ENCODE measurements at places on chromosomes 2 and 18.

- peak; percentile 38 for DNase-seq
These were observed 323.2 kb downstream of the PLCL1 start for GRCh38 chr2:198127627-198128026.

DNA sequence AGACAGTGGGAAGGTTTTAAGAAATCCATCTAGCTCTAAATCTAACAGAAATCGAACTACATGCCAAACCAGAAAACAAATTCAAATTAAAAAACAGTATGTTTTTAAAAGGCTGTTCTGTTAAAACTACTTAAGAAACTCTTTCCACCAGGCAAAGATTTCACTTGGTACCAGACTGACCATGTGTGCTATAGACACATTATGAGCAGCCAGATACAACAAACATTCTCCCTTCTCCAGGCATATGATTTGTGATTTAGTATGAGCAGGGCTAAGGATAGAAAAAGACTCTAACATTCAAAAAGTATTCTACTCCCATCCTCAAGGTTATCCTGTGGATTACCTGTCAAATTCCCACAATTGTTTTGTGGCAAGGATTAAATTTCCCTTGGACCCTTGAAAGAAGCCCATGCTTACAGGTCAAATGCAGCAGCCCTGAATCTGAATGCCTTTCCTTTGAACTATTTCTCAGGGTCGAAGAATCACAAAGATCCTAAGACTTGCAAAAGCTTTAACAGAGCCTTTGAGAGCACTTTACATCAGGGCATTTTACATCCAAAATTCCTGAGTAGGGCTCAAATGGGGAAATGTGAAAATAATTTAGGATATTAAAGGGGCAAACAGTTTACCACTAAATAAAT is 42.5 kb upstream of the TTC32 start:
- DNase-seq, result no peak

GRCh38 chr2:206031162-206031784 is 54.7 kb downstream of the INO80D start:
- DNase-seq, result no peak

DNA sequence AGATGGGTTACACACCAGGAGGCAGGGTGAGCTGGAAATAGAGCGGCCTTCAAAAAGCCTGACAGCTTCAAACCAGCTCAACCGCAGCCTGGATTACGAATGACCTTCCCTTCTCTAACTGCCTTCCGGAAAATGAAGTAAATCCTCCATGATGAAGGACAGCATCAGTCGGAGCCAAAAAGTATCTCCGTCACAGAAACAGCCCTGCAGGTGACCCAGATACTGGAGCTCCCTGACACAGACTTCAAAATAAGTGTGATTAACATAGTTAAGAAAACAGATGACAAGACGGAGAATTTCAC is 10.3 kb upstream of the CIB4 start:
- DNase-seq, result no peak

- no peak for DNase-seq
These were observed 145.4 kb downstream of the RTN4 start for GRCh38 chr2:54904836-54905235.

GRCh38 chr2:173982182-173982714 is 17.1 kb upstream of the SP3 start:
- DNase-seq, result no peak

- no peak for DNase-seq
These were observed 4.5 kb downstream of the ITM2C start for GRCh38 chr2:230868947-230869913.

DNA sequence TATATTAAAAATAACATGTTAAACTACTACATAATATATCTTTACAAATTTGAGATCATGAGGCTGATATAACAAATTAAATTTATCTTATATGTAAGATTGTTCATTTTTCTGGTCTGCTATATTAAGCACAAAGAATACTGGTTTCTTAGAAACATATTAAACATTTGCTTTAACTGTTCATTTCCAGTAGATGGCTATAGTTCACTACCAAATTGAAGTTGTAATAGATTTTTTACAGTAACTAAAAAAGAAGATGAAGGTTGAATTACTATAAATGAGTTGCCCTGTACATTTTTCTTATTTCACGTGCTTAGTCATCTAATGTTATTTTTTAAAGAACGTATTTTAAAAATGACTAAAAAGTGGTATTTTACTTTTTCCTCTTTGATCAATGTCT is 57.0 kb downstream of the ZNF407 start:
- no peak for DNase-seq

- no peak for DNase-seq
These were observed 65.3 kb upstream of the EPB41L5 start for GRCh38 chr2:119947535-119947934.

DNA sequence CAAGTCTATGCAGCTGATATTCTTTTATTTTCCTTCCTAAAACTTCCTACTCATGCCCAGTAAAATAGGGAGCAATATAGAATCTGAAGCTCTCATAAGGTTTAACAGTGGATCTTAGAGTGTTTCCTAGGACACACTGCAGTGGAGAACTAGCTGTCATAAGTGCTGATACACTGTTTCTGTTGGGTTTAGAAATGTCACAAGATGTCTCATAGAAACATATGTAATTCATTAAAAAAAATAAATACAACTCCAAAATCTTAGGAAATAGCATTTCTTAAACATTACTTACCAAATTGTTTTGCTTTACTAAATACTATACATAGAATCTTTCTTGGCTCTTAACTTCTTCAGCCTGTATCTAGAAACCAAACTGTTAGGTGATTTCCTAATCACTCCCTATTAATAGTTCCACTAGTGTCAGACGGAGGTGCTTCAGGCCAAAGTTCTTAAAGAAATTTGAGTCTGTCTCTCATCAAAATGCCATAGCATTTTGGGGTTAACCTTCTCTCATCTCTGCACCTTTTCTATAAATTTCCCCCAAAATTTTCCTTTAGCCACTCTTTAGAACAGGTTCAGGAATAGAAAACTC is 93.7 kb downstream of the CERKL start:
- DNase-seq, result no peak

DNA sequence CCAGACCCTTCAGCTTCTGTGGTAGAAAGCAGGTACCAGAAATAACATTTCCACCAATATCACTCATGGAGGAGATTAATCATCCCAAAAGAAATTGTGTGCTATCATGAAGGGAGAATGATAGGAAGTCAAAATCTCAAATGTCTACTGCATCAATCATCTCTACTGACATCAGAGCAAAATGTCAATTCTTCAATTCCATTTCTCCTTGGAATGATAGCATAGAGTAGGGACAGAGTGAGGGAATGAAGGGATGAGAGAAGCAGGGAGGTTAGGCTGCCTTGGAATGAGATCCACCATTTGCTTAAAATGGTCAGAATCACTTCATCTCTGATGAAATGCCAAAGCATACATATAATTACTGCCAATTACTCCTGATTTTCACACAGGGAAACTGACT is 371.8 kb upstream of the ACVR2A start:
- DNase-seq, result no peak

DNA sequence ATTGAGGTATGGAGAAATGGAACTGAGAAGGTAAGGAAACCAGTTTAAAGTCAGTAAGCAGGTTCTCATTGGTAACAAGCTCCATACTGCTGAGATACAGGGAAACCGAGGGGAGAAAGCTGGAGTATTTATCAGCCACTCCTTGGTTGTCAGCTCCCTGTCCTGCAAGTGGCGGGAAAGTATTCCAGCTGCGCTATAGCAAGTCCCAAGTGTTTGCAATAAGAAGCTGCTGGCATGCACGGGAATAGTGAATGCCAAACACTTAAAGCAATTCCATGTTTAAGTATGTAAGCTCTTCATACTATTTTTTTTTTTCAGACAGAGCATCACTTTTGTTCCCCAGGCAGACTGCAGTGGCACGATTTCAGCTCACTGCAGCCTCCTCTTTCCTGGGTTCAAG is 1601.1 kb downstream of the SUCLG1 start:
- no peak for DNase-seq

GRCh38 chr2:68387408-68388350 is 22.6 kb downstream of the PLEK start:
- DNase-seq, result peak; percentile 79

- DNase-seq, result no peak
These were observed 184.8 kb downstream of the NR4A2 start for GRCh38 chr2:156147594-156148330.

DNA sequence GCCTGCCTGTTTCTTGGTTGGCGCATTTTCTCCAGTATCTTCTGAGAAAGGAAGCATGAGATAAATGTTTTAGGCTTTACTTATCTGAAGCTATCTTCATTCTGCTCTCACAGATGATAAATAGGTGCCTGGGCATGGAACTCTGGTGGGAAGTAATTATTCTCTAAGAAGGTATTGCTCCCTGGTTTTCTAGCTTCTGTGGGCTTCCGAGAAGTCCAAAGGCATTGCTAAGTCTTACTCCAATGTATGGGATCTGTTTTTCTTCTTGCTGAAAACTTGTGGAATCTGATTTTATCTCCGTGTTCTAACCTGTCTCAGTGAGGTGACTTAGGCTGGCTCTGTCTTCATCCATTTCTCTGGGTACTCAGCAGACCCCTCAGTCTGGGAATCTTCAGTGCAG is 224.4 kb upstream of the HS6ST1 start:
- no peak for DNase-seq

DNA sequence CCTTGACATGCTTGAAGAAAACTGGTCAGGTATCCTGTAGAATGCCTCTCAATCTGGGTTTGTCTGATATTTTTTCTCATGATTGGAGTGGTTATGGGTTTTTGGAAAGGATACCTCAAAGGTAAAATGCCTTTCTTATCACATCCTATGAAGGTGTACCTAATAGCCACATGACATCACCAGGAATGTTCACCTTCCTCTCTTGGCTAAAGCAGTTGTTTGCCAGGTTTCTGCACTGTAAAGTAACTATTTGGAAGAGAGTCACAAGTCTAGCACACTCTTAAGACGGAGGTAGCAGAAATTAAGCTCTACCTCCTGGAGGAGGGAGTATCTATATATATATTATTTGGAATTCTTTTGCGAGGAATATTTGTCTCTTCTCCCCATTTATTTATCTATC is 17.9 kb upstream of the MIB1 start:
- no peak for DNase-seq

- no peak for DNase-seq
These were observed 240.7 kb downstream of the MEIS1 start for GRCh38 chr2:66675591-66675990.

DNA sequence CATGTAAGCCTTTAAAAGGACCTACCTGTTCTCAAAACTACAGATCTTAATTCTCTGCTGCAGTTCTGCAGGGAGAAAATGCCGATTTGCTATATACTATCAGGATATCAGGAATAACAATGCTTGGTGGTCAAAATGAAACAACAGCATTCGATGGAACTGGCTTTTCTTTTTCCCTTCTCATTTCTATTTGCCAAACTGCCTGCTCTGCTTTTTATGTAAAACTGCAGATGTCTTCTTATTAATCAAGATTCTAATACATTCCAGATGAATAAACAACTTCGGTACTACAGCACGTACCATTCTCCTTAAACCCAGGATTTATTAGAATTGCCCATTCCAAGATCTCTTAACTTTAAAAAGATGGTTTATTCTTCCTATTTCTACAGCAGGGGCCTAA is 100.9 kb downstream of the ZNF521 start:
- DNase-seq, result no peak

DNA sequence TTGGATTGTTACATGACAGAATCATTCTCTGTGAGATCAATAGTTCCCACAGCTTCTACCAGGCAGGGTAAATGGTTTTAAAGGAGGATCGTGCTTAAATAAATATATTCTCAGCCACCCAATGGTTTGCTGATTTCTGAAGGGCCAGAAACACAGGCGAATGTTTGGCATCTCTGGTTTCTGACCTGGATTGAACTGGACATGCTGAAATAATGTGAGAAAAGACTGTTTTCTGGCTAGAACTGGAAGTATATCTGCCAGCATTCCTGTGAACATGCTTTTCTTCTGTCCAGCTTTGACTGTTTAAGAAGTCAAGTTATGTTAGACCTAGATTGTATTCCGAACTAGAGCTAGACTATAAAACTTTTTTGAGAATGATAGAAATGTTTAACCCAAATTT is 77.1 kb upstream of the COL3A1 start:
- no peak for DNase-seq

- DNase-seq, result no peak
These were observed 113.2 kb upstream of the CHST9 start for GRCh38 chr18:27298214-27298804.

DNA sequence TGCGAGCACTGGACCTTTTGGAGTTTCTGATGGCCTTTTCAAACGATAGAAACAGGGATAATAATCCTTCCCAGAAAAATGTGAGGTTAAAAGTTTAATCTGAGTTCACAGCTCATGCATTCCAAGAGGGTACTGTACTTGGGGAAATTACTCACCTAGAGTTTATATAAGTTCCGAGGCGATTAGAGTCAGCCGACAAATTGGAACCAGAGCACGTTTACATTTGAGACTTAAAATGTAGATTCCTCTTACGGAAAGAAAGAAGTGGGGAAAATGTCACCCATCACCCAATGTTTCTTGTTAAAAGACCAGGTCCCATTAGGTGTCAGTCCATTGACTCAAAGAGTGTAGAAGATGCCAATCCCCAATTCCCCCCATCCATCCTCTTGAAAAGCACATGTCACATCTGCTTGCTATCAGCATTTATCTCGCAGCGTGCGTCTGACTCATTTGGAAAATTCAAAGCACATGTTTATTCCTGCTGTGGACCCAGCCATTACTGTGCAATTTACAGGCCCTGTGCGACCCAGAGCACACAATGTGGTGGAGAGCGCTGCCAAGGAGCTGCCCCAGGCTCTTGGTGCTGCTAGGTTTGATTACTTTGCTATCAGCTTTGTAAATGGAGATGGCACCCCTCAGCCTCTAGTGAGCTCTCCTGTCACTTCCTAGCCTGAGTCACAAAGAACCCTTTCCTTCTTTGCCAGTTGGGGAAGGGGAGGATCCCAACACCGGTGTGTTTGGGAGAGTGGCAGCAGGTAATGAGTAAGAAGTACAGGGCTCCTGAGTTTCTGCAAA is 104.8 kb downstream of the COLEC12 start:
- no peak for DNase-seq

DNA sequence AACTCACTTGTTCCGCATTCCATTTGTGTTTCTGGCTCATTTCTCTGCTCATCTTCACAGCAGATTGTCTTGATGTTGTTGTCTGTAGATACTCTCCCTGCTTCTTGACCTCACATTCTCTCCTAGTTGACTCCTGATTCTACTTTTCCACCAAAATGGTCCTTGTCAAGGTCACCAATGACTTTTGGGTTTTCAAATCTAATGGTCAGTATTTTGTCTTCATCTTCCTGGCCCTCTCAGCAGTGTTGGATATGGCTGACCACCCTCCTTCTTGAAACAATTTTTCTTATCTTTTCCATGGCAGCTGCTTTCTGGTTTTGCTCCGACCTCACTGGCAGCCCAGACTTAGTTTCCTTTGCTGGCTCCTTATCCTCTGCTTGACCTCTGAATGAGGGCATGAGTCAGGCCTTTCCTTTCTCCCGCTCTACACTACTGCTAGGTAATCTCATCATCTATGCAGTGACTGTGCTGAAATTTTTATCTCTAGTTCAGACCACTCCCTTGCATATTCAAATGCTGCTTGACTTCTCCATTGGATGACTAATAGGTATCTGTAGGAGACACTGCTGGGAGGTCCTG is 386.6 kb upstream of the SPRED2 start:
- DNase-seq, result no peak

Measured in GM12864 (cell line).